ENCODE measurements at places on chromosomes 1 and 21. TPM values are rescaled to one million over a fixed set of nuclear protein-coding genes. Genes with fewer than 3 reads are reported as not detected.

PLD5 gene
- not detected for total RNA-seq

SYT11 gene
- 34.5 TPM for total RNA-seq

CAMK2N1 gene
- total RNA-seq: 1.5 TPM

DNA sequence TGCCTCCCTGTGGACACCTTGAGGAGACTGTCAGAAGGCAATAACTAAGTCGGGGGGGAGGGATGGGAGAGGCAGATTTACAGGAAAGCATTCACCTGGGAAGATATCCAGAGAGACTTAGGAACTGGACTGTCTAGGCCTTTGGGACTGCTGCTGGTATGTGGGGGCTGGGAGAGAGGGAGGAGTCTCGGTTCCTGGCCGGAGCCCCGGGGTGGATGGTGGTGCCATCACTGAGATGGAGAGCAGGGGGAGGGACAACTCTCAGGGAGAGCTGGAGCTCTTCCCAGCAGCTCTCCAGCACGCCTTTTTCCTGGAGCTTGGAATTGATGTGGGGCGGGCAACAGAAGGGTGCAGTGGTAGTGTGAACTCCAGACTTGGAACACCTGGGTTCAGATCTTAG is 22.1 kb downstream of the PTPRF start:
- no peak overlapping the region for H3K27ac ChIP-seq
- no peaks in the 10 kb centered on the region for H3K4me1 ChIP-seq
- H3K36me3 ChIP-seq: no peaks in the 10 kb centered on the region
- no peak overlapping the region for H3K4me3 ChIP-seq
- no peaks in the 10 kb centered on the region for H3K27me3 ChIP-seq

PLXNA2 gene
- 2.7 TPM for total RNA-seq

Data from osteoblast (primary cell).